ENCODE measurements at places on chromosomes 11 and 22.

DNA sequence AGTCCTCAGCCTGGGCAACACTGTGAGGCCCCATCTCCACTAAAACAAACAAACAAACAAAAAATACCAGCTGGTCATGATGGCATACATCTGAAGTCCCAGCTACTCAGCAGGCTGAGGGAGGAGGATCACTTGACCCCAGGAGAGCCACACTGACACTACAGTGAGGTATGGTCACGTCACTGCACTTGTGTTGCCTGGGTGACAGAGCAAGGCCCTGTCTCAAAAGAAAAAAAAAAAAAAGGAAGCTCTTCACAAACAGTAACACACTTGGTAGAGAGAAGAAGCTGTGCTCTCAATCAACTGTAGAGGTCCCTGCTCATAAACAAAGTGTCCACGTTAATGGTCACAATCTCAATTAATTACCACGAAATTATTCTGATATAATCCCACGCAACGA, 401.6 kb upstream of the CCDC90B start:
- DNase-seq, result no peak

- DNase-seq, result no peak
These were observed 1.4 kb downstream of the GSTT4 start for GRCh38 chr22:24003887-24004286.

DNA sequence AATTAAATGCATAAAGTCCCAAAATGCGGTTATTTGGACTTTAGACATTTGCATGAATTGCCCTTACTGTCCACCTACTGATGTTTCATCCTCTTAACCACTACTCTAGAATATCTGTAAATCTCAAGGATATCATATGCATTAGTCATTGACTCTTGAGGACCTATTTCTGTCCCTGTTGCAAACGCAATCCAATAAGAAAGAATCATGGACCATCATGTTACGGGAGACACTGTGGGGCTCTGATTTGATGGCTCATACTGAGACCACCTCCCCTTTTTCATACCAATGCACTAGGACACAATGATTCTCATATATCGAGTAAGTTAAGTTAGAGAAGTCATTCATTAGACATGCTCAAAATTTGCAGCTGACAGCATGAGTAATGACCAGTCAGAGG, 14.4 kb downstream of the POU2AF2 start:
- no peak for DNase-seq

DNA sequence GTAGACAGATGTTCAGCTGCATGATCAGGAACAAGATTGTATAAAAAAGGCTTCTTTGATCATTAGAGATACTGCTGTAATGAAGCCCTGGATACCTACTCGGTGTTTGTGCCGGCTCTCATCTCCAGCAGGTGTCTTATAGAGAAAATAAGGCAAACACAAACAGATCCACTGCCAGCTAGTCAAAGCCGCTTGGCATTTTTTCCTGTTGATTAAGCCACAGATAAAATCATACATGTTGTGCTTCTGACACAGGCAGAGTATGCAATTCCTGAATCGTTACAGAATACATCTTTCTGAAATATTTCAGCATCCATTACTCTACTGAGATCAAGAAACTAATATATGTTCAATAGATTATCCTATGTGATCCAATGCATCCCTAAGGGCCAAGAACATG, 206.9 kb downstream of the CADM1 start:
- no peak for DNase-seq

DNA sequence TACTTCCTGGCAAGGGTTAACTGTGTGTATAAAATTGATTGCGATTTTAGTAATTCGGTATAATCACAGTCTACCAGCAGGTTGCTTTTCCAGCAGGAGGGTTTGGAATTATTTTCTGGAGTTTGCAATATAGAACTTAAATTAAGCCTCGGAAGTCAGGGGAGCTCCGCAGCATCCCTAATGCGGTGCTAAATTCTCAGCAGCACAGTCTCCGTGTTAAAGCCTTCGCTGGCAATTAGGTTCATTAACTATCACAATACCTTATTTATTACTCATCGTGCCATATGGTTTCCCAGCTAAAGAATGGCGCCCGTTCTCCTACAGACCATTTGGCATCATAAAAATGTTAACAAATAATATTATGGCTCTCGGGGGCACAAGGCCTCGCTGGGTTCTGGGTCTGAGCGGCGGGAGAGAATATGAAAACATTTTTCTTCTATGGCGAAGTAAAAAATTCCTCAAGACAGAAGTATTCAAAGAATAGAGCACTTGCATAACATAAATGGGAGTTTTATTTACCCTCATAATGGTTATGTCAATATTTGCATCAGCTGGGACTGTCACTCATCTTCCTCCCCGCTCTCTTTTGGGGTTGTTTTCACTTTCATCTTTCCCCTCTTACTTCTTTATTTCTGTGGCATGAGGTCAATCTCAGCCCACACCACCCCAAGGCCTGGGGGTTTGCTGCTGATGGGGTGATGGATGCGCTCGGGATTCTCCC, 28.1 kb upstream of the ZBTB16 start:
- DNase-seq, result no peak

DNA sequence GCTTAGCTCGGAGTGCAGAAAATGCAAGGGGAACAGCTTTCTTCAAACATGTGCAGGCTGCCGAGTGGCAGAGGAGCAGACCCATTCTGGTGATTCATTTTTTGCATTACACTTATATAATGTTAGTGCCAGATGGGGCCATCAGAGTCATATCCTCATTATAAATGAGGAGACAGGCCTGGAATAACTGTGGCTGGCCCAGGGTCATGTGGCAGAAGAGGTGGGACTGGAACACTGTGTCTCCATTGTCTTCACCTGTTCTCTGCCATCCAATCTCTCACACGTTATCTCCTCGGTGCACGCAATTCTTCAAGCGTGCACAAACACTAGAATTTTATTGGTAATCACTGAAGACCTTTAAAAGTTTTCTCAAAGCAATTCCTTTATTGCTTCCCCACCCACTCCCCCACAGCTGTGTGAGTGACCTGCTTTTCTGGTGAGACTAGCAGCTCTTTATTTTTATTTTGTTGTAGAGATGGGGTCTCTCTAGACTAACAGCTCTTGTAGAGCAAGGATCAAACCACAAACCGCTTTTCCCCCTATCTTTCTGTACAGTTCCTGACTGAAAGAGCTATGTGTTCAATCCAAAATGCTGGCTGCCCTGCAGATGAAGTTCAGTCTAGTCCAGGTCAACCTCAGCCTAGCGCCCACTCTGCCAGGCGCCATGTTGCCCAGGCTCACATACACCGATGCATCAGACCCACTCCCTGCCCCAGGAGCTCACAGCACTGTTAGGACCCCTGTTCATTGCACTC, 75.3 kb downstream of the ST3GAL4 start:
- no peak for DNase-seq

GRCh38 chr11:36790526-36790925, 192.5 kb upstream of the RAG2 start:
- peak; percentile 39 for DNase-seq

DNA sequence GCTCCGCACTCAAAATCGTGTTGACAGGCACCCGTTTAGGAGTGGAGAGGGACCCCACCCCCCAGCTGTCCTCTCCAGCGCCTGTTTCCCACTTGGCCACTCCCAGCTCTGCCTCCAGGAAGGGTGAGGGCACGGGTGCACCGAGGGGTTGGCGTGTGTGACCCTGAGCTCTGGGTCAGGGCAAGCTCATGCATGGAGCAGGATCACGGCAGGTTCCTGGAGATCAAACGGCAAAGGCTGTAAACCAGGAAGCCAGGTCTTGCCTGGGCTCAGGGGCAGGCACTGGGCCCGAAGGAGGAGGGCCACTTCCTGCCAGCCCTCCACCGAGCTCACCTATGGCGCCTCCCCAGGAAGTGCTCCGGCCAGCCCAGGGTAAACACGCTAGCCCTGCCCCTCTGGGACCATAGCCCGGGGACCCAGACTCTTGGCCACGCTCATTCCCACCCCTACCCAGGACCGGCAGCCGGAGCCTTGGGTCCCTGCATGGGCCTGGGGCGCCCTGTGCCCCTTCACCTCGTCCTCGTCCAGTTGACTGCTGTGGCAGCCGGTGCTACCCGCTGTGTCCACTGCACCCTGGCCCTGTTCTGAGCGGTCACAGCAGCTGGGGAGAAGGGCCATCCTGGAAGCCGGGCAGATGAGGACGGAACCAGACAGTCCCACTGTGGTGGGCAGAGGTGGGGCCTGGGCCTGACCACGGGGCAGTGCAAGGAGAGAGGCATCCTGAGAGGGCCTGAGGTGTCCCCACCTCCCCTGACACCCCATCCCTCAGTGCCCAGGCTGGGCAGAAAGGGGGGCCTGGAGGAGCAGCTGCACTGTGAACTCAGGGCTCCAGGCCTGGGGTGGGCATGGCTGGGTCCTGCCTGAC, 1.0 kb upstream of the EPS8L2 start:
- no peak for DNase-seq

DNA sequence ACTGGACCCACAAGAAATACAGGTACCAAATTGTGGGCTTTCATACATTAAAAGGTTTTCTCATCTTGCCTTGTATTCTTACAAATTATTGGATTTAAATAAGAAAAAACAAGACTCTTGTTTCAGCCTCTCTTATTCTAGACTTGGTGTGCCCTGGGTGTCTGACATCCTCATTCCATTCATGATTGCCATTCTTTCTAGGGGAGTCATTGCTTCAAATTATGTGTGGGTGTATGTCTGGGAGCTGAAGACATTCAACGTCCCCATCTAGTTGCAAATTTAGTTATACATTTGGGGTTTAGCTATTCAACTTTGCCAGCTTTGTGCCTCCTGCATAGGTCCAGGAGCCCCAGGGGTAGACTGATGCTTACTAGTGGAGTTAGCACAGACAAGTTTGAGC, 18.1 kb downstream of the MAML2 start:
- DNase-seq, result no peak

DNA sequence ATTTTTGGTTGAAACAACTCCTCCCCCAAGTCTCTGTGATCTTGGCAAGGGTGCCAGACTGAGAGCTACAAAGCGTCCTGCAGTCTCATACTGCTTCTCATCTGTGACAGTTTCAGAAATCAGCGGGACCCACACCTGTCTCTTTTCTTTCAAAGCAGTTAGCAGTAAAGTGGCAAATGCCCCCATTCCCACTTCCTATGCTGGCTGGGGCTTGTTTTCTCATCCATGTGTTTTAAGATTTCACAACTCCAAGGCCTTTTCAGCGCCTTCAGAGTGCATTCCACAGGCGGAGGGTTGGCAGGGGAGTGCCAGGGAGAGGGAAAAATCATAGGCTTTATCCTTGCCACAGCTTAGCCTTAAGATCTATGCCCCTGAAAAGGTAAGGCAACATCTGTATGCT, 493.5 kb downstream of the OPCML start:
- no peak for DNase-seq

- no peak for DNase-seq
These were observed 91.5 kb downstream of the PHF21B start for GRCh38 chr22:44918166-44918924.

DNA sequence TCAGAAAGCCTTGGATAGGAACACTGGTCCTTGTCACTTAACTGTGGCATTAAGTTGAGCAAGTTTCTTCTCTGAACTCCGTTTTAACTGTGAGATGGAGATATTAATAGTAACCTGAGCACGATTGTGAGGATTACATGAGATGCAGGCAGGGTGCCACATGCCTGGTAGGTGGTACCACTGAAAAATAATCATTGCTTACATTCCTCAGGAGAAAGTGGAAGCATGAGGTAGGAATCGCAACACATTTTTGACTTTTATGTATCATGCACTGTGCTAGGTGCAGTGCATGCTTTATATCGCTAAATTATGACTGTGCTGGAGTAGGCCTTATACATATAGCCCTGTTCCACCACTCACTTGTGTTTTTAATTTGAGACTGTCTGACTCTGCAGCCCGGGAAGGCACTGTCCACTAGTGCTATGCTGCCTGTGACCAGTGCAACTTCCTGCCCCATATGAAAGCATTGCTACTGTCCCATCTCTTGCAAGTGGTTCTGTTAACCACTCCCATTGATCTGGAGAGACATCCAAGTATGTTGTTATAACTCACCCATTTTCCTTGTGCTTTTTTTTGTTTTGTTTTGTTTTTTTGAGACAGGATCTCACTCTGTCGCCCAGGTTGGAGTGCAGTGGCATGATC, 1.0 kb downstream of the UQCR10 start:
- DNase-seq, result no peak

- DNase-seq, result no peak
These were observed 1.6 kb upstream of the TBX1 start for GRCh38 chr22:19758896-19759426.

- no peak for DNase-seq
These were observed 48.4 kb upstream of the HSD17B12 start for GRCh38 chr11:43632181-43632580.

- no peak for DNase-seq
These were observed 17.2 kb downstream of the SNX19 start for GRCh38 chr11:130899106-130899505.

DNA sequence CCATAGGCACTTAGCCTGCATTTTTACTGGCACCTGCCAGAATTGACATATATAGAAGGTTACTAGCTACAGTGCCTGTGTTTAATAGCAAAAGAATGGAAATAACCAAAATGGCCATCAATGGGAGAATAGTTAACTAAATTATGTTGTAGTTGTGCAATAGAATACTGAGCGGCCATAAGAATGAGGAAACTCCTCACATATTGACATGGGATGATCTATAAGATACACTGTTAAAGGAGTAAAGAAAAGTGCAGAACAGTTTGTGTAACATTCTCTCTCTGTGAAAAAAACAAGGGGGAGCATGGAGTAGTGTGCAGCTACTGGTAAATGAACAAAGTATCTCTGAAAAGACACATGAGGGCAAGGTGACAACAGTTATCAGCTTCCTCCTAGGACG, 21.5 kb downstream of the ARAP1 start:
- DNase-seq, result no peak

DNA sequence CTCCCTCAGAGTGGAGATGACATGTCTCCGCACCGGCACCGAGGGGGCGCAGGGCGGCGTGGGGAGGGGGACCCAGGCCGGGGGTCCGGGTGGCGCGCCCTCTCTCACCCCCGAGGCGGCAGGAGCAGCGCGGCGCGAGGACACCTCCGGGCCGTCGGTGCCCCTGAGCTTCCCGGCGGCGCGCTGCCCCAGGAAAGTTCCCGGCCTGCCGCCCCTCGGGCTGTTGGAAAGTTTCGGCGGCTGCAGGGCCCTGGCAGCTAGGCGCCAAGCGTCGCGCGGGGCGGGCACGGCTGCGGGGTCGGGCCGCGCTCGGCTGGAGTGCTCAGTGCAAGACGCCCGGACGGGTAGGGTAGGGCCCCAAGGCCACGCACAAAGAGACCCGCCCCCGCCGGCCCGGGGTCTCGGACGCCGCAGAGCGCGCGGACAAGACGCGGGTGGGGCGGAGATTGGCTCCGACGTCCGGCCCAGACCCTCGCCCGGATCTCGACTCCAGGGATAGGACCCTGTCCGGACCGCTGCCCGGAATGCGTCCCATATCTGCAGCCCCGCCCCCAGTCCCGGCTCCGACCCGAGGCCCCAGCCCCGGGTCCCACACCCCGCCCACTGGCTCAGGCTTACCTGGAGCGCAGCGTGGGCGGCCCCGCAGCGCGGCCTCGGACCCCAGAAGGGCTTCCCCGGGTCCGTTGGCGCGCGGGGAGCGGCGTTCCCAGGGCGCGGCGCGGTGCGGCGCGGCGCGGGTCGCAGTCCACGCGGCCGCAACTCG, 471 bp downstream of the ARVCF start:
- DNase-seq, result no peak

GRCh38 chr22:27219036-27219435, 561.6 kb downstream of the MIAT start:
- DNase-seq, result no peak

Data from hindlimb muscle (tissue), 1 donor.